Jurkat, Clone E6-1 (cell line): ENCODE measurements at places on chromosomes 16 and 17.

DNA sequence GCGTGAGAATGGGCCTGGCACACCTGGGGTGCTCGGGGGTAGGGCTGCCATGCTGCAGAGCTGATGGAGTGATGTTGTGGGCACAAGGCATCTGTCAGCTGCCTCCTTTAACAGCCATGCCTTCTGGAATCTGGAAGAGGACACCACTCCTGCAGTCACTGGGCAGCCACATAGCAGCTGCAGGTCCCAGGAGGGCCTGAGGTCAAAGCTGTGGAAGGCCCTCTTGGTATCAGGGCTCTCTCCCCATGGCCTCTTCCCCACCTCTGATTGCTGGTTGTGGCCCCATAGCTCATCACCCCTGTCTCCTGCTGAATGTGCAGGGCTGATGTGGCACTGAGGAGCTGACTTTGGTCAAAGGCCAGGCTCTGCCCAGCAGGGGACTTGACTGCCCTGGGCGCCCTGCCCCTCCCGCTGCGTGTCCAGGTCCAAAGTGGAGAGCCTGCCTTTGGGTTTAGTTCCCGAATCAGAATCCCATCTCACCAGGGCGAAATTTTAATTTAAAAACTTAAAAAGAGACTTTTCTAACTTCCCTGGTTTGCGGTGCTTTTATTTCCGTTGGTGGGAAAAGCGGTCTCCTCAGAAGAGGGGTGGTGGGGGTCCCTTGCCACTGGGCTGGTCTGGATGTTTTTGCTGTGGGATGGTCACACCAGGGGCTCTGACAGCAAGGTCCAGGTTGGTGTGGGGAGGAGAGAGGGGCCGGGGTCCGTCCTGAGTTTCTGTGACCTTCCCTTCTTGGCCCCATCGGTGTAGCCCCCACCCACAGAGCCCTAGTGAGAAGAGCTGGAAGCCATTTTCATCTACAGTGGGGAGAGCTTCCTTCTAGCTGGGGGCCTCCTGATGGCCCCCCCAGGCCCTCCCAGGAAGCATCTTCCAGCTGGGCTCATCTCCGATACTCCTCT is 5.9 kb downstream of the UBALD2 start:
- no peak for DNase-seq

DNA sequence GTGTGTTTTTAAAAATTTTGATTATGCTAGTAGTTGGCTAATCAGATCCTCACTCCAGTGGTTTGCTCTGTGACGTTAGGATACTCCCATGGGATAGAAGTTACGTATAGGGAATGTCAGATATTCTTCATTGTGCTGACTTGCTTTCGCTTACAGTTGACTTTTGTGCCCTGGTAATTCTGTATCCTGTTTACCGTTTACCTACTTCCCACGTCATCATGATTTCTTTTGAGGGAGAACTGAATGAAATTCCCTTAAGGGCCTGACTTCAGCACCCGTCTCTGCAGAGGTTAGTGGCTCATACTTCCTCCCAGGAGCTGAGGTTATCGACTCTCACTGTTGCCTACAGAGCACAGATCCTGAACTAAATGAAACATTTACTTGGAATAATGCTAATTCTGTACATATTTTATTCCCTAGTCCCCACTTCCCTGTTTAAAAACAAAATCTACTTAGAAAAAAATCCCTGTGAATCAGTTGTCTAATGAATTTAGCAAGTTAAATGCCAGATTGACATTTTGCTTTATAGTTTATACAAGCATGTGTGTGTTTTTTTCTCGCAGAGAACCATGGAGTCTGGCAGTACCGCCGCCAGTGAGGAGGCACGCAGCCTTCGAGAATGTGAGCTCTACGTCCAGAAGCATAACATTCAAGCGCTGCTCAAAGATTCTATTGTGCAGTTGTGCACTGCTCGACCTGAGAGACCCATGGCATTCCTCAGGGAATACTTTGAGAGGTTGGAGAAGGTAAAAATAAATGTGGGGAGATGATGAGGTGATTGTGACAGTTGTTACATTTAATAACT is 2.8 kb downstream of the PRKAR1A start:
- DNase-seq = no peak

GRCh38 chr17:69404399-69404798 is 10.1 kb upstream of the MAP2K6 start:
- no peak for DNase-seq

GRCh38 chr16:86044241-86044671 is 145.3 kb downstream of the IRF8 start:
- DNase-seq = peak; percentile 33

GRCh38 chr16:12850186-12850585 is 46.5 kb upstream of the CPPED1 start:
- no peak for DNase-seq

DNA sequence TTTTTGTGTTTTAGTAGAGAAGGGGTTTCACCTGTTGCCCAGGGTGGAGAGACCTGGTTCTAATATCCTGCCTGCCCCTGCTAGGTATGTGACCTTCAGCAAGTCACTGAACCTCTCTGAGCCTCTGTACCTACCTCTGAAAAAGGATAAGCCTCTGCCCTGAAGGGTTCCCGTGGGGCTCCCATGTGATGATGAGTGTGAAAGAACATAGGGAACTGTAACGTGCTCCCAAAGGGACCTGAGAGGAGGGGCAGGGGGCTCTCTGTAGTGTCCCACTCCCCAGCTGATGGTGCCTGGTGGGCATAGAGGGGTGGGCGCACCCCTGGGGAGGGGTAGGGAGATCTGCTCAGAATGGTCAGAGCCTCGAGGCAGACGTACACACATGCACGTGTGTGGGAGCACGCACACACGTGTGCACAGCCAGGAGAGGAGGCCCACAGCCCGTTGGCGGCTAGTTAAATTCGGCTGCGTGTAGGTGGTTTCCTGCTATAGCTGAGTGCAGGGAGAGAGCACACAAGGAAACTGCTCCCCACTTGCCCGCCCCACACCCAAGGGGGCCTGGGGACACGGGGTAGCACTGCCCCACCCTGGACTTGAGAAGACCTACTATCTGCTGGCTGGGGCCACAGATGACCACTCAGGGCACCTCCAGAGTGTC is 6.7 kb downstream of the KCNH4 start:
- DNase-seq = no peak

DNA sequence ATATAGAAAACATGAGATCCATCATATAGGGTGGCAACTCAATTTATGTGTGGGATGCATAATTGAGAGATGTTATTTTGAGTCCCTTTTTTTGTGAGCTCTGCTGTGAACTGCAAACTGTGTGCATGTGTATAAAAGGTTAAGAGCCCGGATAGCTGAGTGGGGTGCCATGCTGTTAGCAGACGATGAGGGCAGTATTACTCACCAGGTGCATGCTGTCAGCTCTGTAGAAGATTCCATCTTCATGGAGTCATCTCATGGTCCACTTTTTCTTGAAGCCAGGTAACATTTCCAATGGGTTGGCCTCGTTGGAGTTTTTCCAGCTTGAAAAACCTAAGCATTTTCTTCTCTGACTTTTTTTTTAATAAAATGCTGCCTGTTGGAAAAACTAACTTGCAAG is 43.0 kb upstream of the RHBDL3 start:
- DNase-seq = no peak
